ENCODE measurements at places on chromosomes 6 and 20. TPM values are rescaled to one million over a fixed set of nuclear protein-coding genes. Genes with fewer than 3 reads are reported as not detected.

The OPN5 gene
- not detected for total RNA-seq

The TNXB gene
- total RNA-seq: 3.1 TPM

The GNAS-AS1 gene
- 0.89 TPM for total RNA-seq

The PROKR2 gene
- total RNA-seq: not detected

The SH3BGRL2 gene
- total RNA-seq: 0.42 TPM

The ZMYND8 gene
- 39.4 TPM for total RNA-seq

The PARD6B gene
- total RNA-seq: 4.2 TPM

The ASF1A gene
- 56.4 TPM for total RNA-seq

The MLIP gene
- not detected for total RNA-seq

The ESR1 gene
- total RNA-seq: 0.21 TPM

The ULBP3 gene
- 1.4 TPM for total RNA-seq

DNA sequence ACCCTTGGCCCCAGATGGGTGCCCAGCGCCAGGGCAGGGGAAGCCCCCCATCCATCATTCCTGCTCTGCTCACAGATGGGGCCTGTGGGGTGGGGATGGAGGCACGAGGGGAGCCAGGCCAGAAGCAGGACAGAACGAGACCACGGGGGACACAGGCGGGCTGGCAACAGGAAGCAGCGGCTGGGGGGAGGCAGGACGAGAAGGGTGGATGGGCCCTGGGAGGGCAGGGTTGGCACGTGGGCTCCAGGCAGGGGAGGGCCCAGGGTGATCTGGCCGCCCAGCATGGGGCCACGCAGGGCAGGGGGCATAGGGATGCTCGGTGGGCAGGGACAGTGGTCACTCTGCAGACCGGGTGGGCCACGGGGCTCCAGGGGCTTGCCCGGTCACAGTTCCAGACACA lies 41.6 kb downstream of the KCNQ2 start:
- DNase-seq: no peak

DNA sequence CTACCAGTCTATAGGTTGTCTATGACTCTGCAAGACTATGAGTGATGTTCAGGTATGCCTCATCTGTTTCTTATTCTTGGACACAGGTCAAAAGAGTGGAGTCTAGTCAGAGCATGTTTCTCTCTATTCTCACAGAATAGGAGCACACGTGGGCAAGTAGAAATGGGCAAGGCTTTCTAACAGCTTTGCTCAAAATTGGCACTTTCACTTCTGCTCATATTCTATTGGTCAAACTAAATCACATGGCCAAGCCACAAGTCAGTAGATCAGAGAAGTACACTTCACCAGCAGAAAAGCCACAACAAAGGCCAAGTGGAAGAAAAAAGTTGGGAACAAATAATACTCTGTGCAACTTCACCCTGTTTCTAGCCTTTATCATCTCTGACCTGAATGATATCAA lies 354.5 kb upstream of the SYNCRIP start:
- DNase-seq: no peak

DNA sequence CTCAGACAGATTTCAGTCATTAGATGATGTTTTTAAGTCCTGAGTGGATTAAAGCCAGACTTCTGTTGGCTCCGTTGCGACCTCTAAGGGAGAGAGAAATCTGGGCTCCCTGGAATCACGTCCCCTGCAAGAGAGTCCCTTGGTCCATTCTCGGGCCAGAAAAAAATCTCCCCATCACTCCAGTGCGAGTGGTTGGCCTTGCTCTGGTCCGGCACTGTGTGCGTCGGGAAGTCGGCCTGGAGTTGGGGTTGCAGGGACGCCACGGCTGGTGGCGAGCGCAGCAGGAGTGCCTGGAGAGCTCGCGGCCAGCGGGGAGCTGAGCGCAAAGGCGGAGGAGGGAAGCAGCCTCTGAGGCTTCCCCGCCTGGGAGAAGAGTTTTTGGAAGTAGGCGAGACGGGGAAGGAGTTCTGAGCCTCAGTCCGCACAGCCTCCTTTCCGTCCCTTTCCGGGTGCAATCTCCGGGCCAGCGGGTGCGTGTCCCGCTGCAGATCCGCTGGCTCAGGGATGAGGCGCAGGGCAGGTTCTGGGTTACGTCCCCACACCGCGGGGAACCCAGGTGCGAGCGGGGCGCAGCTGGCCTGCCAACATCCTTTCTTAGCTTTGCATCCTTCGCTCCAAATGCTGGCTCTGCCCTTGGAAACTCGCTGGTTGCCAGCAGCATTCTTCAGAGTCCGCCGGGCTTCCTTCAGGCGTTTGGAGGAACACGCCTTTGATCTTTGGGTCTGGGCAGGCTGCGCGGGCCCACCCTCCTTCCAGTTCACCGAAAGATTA lies 6.8 kb downstream of the TCF21 start:
- DNase-seq: no peak

GRCh38 chr6:144895313-144896278 lies 610.5 kb downstream of the UTRN start:
- no peak for DNase-seq

DNA sequence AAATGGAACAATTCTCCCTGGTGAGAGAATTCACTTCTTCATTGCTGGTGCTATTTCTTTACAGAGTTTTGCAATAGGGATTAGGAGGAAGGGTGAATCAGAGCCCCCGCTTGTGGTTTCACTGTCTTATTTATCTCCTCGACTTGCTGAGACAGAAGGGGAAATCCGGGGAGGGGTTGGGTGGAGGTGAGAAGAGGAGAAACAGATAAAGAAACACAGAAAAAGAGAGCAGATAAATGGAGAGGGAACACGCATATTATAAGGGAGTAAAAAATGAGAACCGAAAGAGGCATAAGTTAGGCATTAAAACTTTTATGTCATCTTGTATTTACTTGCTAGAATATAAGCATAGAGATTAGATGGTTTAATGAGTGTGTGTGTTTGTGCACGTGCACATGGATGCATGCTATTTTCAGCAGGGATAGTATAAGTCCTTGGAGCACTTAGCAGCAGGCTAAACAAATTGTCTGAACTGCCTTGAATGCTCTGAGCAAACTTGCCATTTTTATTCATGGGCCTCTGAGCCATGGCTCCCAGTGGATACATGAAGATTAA lies 105.0 kb downstream of the OLIG3 start:
- DNase-seq: peak; percentile 82

DNA sequence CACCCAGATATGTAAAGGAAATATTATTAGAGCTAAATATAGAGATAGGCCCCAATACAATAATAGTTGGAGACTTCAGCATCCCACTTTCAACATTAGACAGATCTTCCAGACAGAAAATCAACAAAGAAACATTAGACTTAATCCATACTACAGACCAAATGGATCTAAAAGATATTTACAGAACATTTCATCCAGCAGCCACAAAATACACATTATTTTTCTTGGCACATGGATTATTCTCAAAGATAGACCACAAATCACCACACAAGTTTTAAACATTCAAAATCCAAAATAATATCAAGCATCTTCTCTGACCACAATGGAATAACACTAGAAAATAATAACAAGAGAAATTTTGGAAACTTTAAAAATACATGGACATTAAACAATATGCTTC lies 1159.1 kb upstream of the CITED2 start:
- DNase-seq: no peak

GRCh38 chr6:150079604-150080003 lies 10.7 kb upstream of the ULBP3 start:
- DNase-seq: peak; percentile 74

GRCh38 chr6:159047891-159048685 lies 3.3 kb upstream of the TAGAP start:
- DNase-seq: no peak

- no peak for DNase-seq
Measured at GRCh38 chr6:108621117-108621516, 60.4 kb downstream of the FOXO3 start.

- no peak for DNase-seq
Measured at GRCh38 chr6:119894811-119895210, 545.2 kb upstream of the MAN1A1 start.

DNA sequence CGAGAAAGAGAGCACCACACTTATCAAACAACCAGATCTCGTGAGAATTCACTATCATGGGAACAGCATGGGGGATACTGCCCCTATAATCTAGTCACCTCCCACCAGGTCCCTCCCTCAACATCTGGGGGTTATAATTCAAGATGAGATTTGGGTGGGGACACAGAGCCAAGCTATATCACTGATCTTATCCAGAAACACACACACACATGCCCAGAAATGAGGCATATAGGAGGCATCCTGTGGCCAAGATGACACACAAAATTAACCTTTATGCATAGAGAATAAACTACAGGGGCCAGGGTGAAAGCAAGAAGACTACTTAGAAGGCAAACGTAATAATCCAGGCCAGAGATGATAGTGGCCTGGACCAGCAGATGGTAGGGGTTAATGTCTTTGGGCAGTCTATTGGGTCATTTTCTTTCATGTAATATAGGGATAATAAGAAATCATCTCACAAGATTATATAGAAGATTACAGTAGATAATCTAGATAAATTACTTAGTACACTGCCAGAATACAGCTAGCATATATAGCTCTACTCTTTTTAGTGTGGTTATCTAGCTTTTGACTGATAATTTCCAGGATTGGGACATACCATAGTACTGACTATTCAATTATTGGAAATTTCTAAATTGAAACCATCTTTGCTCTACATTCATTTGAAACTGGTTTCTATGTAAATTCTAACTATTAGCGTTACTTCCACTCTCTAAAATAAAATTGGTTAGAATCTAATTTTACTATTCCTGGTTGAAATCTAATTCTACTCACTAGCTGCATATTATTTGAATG lies 20.0 kb downstream of the RNF144B start:
- DNase-seq: no peak

- DNase-seq: no peak
Measured at GRCh38 chr20:25309395-25310267, 61.7 kb downstream of the PYGB start.

- DNase-seq: no peak
Measured at GRCh38 chr6:124866040-124866439, 96.2 kb upstream of the RNF217 start.

- no peak for DNase-seq
Measured at GRCh38 chr6:142756215-142756630, 188.8 kb downstream of the HIVEP2 start.

- DNase-seq: no peak
Measured at GRCh38 chr6:93266116-93266817, 153.1 kb downstream of the EPHA7 start.

GRCh38 chr6:139325125-139325524 lies 33.3 kb upstream of the TXLNB start:
- no peak for DNase-seq

DNA sequence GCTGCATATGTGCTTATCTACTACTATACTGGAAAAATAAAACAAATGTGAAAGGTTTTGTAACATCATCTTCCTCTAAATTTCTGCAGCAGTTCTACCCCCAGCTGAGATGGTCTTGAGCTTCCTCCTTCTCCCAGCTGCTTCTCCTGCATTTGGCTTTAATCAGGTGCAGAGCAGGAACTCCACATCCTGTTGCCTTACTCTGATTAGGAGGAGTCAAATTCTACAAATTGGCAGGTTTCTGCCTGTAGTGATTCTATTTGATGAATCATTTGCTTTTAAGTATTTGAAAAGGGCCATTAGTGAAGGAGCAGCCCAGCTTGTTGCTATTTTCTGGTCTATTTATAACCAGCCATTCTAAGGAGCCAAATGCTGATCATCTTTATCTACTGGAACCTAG lies 224.5 kb downstream of the GMDS start:
- no peak for DNase-seq

DNA sequence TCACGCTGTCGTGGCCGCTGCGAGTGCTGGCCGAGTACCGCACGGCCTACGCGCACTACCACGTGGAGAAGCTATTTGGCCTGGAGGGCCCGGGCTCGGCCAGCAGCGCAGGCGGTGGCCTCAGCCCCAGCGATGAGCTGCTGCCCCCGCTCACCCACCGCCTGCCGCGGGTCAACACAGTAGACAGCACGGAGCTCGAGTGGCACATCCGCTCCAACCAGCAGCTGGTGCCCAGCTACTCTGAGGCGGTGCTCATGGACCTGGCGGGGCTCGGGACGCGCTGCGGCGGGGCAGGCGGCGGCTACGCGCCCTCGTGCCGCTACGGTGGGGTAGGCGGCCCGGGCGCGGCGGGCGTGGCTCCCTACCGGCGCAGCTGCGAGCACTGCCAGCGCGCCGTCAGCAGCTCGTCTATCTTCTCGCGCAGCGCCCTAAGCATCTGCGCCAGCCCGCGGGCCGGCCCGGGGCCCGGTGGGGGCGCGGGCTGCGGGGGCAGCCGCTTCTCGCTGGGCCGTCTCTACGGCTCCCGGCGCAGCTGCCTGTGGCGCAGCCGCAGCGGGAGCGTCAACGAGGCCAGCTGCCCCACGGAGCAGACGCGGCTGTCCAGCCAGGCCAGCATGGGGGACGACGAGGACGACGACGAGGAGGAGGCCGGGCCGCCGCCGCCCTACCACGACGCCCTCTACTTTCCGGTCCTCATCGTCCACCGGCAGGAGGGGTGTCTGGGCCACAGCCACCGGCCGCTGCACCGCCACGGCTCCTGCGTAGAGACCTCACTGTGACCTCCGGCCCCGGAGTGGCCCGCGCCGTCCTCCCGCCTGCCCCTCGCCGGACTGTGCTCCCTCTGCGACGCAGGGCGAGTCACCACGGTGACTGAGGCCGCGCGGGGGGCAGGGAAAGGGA lies 5.7 kb downstream of the TMEM151B start:
- DNase-seq: no peak

- DNase-seq: no peak
Measured at GRCh38 chr6:139595183-139595582, 220.7 kb upstream of the CITED2 start.

DNA sequence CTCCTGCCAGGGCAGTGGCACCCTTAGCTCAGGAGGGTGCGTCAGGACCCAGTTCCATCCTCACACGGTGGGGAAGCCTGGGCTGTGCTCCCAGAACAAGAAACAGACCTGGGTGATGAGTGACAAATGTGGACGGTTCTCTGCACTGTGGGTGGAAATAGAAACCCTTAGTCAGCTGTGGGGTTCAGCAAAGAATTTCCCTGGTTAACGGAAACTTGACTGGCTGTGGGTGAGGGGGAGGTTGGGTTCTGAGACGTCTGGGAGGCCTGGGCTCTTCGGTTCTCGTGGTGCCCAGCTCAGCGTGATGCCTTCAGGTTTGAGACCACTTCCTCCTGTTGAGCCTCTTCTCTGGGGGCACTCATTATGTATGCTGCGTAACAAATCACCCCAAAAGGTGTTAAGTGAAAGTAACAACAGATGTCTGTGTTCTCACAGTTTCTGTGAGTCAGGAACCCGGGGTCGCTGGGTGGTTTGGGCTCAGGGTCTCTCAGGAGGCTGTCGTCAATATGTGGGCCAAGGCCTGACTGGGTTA lies 53.1 kb upstream of the FAM83D start:
- DNase-seq: peak; percentile 93

- no peak for DNase-seq
Measured at GRCh38 chr6:168574075-168574698, 133.2 kb downstream of the SMOC2 start.

All from activated CD8-positive, alpha-beta memory T cell treated with anti-CD3 and anti-CD28 coated beads, Interleukin-2, amount 10 ng/mL, durations not matched to agents 7 days and 5 days (primary cell).